ENCODE measurements at places on chromosomes 4 and X.

DNA sequence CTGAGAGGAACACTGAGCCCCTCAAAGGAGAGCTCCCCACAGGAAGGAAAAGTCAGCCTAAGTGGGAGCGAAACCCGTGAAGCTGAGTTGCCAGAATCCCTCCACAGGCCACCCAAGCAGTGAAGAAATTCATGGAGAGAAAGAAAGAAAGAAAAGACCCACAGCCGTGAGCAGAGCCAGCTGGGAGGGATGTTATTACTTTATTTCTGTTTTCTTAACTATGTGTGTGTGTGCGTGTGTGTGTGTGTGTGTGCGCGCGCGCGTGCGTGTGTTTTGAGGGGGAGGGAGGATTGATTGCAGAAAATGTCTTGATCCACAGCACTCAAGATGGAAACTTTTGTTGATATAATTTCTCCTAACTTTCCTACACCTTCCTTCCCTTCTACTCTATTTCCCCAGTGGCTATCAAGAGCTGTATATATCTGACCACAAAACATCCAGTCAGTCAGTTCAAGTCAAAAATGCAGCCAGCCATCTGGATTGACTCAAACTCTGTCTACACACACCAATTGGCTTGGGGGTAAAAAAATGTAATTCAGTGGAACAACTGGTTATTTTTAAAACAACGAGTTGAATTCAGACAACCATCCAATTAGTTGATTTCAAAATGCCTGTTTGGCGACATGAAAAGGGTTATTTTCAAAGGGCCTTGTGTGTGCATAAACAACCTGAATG is 13.8 kb upstream of the GPC3 start:
- DNase-seq: no peak

- DNase-seq: no peak
Observed at GRCh38 chr4:14771094-14771493, 231.2 kb upstream of the CPEB2 start.

GRCh38 chrX:138982365-138982764 is 270.8 kb upstream of the FGF13 start:
- DNase-seq: no peak

- DNase-seq: no peak
Observed at GRCh38 chr4:168664242-168664891, 167.5 kb downstream of the PALLD start.

- DNase-seq: no peak
Observed at GRCh38 chr4:21949073-21949457, 493 bp upstream of the KCNIP4 start.

DNA sequence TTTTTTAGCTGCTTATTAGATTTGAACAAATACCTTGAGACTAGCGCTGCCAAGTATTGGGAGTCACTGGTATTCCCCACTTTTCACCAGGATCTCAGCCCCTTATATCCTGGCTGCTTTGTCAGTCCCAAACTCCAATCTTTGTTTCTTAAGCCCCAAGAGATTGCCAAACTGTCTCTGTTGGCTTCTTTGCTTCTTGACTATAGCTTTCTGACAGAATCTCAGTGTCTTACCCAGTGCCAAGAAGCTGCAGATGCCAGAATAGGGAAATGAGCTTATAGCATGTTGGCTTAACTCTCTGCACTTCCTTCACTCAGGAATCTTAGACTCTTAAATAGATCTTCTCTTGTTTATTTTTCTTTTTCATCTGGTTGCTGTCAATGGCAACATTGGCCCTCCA is 297.5 kb upstream of the DCAF8L1 start:
- DNase-seq: no peak

- no peak for DNase-seq
Observed at GRCh38 chr4:130214268-130214667, 1118.3 kb downstream of the C4orf33 start.

DNA sequence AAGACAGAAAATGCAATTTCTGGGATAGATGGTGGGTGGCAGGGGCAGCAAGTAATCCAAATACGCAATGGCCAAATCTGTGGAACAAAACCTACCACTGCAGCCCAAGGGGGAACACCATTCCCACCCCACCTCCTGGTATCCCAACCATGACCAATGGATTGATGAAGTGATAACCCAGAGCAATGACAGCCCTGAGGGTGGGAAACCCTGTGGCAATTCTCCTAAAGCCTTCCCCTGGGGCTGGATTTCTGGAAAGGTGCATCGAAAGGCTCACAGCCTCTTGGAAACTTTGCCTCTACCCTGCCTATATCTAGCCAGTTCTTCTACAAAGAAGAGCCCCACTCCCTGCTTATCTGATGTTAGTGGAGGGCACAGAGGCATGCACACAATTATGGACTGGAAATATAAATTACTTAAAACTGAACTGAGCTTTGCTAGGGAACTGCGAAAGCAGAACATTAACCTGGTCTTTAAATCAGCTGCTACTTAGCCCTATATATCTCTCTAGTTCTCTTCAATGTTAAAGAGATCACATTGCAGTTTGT is 59.9 kb upstream of the TXK start:
- DNase-seq: no peak

- no peak for DNase-seq
Observed at GRCh38 chr4:24208691-24209090, 318.8 kb upstream of the PPARGC1A start.

DNA sequence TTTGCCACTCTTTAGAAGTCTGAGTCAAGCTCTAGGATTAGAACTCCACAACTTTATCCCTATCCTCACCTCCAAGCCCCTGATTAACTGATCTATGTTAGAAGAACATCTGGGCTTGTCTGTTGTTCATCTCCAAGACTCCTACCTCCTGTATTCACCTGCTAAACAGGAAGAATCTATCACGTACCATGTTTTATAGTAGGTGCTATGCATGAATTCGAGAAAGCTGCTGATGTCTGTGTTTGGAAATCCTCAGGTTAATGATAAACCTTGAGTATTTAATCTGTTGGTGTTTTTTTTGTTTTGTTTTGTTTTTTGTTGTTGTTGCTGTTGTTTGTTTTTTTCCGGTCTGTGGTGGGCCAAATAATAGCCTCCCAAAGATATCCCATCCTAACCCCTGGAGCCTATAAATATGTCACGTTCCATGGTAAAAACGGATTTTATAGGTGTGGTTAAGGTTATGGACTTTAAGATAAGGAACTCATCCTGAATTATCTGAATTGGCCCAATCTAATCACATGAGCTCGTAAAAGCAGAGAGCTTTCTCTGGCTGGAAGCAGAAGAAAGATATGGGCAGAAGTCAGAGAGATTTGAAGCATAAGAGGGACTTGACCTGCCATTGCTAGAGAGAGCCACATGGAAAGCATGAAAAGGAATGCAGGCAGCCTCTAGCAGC is 101.2 kb upstream of the DUSP21 start:
- no peak for DNase-seq

- DNase-seq: no peak
Observed at GRCh38 chr4:153433754-153434105, 32.4 kb upstream of the TMEM131L start.
